ENCODE measurements at places on chromosomes 5 and 9.
A peak's percentile ranks its signal among the peaks of the same experiment; 100 is the strongest.

DNA sequence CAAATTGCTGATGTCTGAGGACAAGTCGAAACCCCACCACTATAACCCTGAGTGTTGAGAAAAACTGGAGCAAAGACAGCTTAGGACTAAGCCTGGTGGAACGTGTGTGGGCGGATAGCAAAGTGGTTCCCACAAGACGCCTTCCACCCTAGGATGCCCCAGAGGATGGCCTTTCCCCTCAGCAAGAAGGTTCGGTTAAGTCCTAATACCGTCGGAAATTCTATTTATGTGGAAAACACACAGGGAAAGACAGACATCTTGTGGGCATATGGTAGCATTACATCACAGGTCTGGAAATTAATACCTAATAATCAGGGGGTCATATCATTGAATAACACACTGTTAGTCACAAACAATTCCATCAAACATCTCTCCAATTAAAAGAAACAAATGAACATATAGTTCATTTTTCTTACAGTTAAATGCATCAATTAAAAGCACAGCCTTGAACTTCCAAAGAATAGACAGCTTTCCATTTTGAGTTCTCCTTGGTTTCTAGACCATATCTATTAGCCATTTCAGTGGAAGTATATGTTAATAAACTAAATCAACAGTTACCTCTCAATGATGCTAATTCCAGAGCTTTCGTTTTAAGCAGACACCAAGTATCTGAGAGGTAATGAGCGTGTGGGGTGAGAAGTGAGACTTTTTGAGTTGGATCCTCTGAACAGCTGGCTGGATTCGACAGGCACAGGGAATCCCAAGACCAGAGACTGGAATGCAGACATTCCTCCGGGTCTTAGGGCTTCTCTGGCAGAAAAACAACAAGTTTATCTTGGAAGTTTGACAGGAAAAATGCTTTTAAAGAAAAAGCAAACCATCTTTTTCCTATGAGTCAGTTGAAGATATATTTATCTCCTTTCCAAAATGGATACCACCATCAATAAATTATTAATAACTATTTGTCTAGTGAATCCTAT is 2.9 kb upstream of the ICE1 start:
- peak; percentile 80 for DNase-seq

DNA sequence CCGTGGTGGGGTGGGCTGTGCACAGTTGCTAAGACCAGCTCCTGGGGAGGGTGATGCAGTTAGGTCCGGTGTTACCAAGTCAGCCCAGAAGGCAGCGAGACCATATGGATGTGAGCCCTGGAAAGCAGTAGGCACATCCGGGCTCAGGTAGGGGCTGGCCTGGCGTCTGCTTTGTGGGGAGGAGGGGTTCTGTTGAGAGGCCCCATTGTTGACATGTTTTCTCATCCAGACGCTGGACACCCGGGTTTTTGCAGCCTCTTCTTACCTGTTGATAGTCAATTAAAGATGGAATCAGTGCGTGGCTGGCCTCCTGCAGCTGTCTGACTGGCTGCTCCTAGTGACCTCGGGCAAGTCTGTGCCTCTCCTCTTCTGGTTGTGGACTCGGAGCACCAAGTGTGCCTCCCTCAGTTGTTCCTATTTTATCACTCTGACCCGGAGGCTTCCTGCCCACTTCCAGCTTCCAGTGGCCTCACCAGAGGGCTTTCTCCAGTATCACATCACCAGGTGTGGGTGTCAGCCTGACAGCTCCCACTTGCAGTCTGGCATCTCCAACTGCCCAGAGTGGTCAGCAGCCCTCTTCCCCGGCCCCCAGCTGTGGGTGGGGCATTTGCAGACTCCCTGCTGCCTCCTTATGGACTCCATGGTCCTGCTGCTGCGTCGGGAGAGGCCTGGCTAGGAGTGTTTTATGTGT is 90.8 kb downstream of the EHMT1 start:
- no peak for DNase-seq

DNA sequence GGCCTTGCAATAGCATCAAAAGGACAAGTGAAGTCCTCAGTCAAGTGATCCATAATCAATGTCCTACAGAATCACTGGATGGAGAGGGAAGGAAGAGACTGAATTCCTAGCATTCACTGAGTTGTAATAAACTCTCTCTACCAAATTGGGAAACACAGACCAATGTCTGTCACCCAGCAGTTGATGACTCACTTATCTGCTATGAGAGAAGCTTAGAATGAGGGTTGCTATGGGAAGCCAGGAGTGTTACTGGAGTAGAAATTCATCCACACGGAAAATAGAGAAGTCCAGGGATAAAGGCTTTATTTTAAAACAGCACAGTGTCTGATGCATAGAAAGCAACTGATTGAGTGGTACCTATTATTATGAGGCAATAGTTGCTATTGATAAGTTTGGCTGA is 407.4 kb downstream of the BRINP1 start:
- peak; percentile 1 for DNase-seq

GRCh38 chr5:64637837-64638443 is 52.4 kb upstream of the SHISAL2B start:
- no peak for DNase-seq

DNA sequence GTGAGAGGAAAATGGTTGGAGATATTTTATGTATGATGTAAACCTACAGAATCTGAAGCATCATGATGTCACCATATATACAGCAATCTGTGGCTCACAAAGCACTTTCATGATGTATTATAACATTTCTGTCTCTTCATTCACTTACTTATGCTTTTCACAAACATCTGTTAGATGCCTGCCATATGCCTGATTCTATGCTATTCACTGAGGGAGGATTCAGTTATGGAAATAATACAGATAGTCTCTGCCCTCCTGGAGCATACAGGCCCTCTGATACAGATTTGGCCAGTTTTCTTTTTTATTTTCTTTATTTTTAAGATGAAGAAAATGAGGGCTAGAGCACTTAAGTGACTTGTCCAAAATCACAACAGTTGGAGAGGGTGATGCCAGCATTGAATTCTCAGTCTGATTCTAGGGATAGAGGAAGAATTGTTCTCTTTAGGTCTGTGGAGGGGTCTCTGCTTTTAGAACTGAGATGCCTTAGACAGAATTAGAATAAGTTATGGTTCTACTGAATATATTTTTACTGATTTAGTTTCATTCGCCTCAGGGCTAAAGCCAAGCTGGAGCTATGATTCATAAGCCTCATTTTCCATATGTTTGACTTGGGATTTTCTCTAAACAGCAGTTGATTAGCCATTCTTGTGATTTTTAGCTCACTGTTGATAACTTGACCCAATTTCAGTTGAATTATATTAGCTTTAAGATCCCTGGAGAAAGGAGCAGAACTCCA is 636.4 kb downstream of the PRELID2 start:
- DNase-seq = no peak

DNA sequence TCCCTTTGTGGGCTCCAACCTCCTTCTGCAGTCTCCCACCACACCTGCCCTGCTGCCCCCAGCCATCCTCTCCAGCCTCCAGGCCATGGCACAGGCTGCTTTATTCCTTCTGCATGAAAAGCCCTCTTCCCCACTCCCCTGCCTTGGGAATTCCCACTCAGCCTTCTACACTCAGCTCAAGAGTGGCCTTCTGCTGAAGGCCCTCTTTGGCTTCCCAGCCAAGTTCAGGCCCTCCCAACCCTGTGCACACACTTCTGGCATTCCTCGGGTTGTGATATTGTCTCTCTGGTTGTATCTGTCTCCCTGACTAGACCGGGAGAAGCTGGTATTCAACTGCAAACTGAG is 5.7 kb downstream of the SHB start:
- DNase-seq = no peak

DNA sequence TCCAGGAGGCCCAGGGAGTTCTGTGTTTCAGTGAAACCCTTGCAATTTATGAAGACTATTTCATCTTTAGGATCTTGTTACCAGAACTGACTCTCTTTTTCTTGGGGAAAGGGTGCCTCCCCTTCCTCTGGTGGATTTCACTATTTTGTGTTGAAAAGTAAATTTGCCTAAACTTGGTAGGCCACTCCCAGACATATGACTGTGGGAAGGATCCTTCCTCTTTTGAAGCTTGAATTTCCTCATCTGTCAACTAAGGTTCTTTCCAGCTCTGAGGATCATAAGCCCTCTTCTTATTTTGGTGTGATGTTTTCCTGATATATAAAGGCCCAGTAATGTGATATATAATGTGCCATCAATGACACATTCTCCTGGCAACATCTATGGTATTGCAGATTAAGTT is 59.1 kb upstream of the ZFAND5 start:
- no peak for DNase-seq

DNA sequence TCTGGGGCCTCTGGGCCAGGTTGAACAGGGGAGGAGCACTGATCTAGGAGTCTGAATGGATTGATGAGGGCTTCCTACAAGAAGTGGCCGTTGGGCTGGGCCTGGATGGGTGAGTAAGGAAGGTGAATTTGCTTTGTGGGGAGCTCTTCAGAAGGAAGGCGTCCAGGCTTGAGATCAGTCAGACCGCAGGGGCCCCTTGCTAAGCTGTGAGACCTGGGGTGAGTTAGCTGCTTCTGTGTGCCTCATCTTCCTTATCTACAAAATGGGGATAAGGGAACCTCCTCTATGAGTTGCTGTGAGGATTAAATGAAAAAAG is 1.1 kb upstream of the SYNPO start:
- DNase-seq = no peak

- peak; percentile 18 for DNase-seq
Measured at GRCh38 chr9:561427-561826, 280.1 kb upstream of the DMRT1 start.

- DNase-seq = no peak
Measured at GRCh38 chr5:117103703-117104102, 529.1 kb upstream of the SEMA6A start.

GRCh38 chr5:159096243-159096923 is 3.3 kb downstream of the EBF1 start:
- no peak for DNase-seq

GRCh38 chr5:134184155-134185135 is 7.7 kb upstream of the SKP1 start:
- DNase-seq = peak; percentile 75

GRCh38 chr9:36798350-36799065 is 225.8 kb downstream of the MELK start:
- no peak for DNase-seq

GRCh38 chr5:34507933-34508332 is 148.2 kb upstream of the RAI14 start:
- DNase-seq = no peak

- no peak for DNase-seq
Measured at GRCh38 chr9:95150903-95151302, 166.6 kb downstream of the FANCC start.

DNA sequence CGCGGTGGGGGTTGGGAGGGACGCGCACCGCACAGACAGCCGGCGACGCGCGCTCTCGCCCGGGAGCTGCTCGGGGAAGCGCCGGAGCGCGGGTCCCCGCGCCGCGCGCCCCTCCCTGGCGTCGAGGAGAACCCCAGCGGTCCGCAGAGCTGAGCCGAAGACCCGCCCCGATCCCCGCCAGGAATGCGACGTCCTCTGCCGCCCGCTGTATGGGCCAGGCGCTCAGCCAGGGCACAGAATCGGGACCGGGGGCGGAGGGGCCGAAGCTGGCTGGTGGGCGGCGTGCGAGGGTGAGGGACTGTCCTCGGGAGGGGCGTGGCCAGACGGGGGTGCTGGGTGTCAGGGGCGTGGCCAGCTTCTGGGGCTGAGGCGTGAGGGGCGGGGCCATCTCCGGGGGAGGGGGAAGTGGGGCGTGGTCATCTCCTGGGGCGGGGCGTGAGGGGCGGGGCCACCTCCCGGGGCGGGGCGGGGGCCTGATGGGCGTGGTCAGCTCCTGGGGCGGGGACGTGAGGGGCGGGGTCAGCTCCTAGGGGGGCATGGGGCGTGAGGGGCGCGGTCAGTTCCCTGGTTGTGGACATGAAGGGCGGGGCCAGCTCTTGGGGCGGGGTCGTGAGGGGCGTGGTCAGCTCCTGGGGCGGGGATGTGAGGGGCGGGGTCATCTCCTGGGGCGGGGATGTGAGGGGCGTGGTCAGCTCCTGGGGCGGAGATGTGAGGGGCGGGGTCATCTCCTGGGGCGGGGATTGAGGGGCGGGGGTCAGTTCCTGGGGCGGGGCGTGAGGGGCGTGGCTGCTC is 965 bp downstream of the PTGDS start:
- peak; percentile 61 for DNase-seq

- DNase-seq = no peak
Measured at GRCh38 chr5:57034201-57034916, 82.4 kb upstream of the MIER3 start.

- DNase-seq = no peak
Measured at GRCh38 chr5:347712-348284, 26.3 kb downstream of the AHRR start.

DNA sequence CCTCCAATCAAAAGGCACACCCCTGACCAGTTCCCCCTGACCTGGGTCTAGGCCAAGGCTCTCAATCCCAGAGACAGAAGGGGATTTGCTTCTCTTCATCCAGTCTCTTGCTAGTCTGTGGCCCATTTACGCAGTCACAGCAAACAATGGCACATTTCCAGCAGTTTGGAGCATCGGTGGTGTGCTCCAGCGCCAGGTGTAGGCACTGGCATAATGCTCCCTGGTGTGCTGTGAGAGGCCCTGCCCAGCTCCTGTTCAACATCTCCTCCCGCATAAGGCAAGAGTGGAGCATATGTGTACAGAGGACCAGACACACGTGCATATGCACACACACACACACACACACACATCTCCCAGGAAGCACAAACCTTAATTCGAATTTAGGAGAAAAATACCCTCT is 79.5 kb upstream of the ERCC6L2 start:
- DNase-seq = no peak

DNA sequence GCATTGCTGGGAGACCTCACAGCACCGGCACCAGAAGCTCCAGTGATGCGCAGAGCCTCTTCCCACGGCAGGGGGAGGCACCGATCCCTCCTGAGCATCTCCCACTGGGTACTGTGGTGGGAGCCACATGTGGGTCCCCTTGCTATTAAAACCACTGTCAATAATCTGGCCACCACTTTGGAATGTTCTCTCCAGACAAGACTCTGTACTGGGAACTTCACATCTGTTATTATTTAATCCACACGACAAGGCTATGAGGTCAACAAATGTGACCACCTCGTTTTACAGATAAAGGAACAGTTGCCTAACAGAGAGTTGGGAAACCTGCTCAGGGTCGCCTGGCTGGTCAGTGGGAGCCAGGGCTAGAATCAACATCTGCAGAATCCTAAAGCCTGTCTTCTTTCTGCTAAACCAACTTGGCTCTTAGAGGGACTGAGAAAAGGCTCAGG is 72.7 kb downstream of the EPB41L4B start:
- peak; percentile 15 for DNase-seq

GRCh38 chr9:98218562-98219363 is 26.3 kb upstream of the CORO2A start:
- no peak for DNase-seq

DNA sequence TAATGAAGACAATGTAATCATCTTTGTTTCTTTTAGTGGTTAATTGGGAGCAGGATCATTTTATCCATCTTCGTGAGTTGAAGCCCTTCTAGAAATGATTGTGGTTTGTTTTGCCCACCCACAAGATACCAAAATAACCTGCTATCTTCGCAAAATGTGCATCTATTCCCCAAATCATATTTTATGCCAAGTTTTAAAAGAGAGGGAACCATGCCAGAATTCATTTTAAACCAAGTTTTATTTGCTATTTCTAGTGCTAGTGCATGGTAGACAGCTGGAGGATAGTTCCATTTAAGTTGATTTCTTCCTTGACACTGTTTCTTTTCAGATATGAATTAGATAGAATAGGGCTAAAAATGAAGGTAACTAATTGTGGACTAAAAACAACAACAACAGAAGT is 104.2 kb downstream of the RAB3C start:
- no peak for DNase-seq
